ENCODE measurements at places on chromosomes 6 and 20. TPM values are rescaled to one million over a fixed set of nuclear protein-coding genes. Genes with fewer than 3 reads are reported as not detected.

DNA sequence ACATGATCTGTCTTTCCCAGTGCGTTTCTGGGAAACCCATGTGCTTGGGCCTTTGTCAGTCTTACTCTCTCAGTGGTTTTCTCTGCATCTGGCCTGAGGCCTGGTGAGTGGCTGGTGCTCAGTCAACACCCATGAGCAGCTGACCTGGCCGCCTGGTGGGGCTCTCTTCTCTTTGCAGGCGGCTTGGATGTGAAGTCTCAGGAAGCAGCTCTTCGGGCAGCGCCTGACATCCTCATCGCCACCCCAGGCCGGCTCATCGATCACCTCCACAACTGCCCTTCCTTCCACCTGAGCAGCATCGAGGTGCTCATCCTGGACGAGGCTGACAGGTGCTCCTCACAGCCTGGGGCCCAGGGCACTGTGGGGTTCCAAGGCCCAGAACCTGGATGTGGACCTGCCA, 10.8 kb downstream of the DDX27 start:
- H3K4me1 ChIP-seq: no peaks in the 10 kb centered on the region
- H3K4me3 ChIP-seq: no peak overlapping the region
- no peak overlapping the region for H3K27ac ChIP-seq

GRCh38 chr20:36871640-36872570, 4.0 kb upstream of the TLDC2 start:
- H3K4me1 ChIP-seq: peaks cover 4% of the 10 kb centered on the region
- H3K27me3 ChIP-seq: no peaks in the 10 kb centered on the region
- H3K4me3 ChIP-seq: no peak overlapping the region

DNA sequence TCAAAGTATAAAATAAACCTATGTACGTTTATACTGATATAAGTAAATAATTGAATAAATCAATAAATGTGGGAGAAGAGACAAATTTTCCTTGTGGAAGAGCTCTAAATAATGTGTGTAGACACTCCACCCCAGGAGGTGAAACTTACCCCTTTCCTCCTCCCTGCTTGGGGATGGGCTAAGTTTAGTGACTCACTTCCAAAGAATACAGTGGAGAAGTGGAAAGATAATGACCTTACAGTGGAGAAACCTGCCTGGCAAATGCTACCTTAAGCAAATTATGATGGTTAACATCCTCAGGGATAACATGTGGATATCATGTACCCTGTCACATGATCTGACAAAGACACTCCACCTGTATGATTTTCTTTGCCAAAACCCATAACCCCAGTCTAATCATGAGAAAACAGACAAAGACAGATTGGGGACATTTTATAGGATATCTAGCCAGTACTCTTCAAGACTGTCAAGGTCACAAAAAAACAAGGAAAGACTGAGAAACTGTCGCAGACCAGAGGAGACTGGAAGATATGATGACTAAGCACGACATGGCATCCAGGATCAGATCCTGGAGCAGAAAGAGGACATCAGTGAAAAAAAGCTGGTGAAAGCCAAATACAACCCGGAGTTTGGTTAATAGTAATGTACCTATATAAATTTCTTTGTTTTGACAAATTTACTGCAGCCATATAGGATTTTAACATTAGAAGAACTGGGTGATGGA, 195.5 kb upstream of the PRDM1 start:
- no peaks in the 10 kb centered on the region for H3K4me1 ChIP-seq
- no peak for DNase-seq
- H3K27me3 ChIP-seq: no peaks in the 10 kb centered on the region
- no peak overlapping the region for H3K27ac ChIP-seq
- H3K4me3 ChIP-seq: no peak overlapping the region

ABHD16B gene
- total RNA-seq: not detected

Measured in CD4-positive, alpha-beta T cell (primary cell).